ENCODE measurements at places on chromosomes 1 and 21.

DNA sequence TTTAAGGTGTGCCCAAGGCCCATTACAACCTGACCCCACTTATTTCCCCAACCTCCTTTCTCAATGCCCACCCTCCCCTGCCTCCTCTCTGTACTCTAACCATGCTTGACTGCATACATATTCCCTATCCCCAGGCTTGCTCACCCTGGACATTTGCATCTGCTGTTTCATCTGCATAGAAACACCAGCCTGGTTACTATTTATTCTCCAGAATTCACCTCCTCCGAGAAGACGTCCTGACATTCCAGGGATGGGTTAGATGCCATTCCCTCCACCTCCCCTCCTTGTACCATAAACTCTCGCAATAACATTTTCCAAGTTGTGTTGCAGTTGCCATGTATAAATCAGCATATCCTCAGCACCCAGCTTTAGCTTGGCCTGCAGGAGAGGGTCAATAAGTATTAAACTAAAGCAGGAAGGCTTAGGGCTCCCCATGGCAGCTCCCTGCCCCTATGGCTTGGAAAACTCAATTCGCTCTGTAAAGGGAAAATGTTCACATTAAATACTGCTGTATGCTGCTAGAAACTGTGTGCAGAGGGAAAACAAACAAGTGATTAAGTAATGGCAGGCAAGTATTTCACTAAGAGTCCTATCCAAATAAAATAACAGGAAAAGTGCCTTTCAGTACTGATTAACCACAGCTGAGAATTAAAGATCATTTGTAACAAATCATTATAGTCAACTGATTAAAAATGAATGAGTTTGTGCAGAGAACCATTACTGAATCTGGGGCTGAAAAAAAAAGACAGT lies 202.3 kb downstream of the TNR start:
- no peak for DNase-seq

DNA sequence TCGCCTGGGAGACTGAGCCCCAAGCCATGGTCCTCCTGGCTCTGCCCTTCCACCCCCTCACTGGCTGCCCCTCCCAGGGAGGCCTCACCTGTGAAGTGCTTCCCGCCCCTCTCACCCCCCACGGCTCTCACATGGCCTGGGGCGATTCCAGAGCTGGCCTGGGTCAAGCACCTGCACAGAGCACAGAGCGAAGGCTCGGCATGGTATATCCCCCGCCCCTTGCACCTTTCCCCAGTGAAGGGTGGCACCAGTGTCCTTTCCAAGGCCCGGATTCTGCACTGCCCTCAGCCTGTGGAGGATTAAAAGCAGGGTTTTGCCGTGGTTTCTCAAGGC lies 1.1 kb upstream of the AJAP1 start:
- DNase-seq, result no peak

GRCh38 chr1:23756676-23757075 lies 13.4 kb downstream of the ELOA start:
- no peak for DNase-seq

- peak; percentile 96 for DNase-seq
Measured at GRCh38 chr1:111592389-111593361, 26.9 kb upstream of the RAP1A start.

DNA sequence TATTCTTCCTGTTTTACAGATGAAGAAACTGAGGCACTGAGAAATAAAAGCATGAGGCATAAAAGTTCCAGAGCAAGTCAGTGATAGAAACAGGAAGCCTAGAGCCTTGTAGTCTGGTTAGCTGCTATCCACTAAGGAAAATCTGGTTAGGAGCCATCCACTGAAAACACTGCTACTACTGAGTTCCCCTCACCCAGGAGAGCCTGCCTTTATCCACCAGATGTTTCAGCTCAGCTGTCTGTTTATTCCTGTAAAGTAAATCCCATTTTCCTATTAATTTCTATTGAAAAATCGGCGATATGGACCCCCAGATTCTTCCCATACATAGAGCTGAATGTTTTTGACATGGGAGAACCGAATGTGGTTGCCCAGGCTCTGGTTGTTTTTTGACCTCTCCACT lies 63.7 kb upstream of the LMO4 start:
- DNase-seq, result no peak

DNA sequence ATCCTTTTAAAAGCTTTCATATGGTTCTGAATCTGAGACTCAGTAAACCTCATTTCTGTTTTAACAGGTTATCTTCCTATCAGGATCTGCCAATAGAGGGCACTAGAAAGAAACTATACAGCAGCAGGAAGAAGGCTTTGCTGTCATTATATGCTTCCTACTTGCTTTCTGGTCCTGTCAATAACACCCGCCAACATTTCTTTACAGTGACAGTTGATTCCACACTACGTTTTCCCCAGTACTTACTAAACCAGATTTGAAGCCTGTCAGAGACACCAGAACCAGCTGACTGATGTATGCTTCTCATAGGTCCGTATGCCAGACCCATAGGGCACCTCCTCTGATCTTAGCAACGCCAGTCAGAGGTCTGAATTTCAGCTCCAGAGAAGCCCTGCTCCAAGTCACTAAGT lies 341.0 kb upstream of the NEGR1 start:
- DNase-seq, result no peak

DNA sequence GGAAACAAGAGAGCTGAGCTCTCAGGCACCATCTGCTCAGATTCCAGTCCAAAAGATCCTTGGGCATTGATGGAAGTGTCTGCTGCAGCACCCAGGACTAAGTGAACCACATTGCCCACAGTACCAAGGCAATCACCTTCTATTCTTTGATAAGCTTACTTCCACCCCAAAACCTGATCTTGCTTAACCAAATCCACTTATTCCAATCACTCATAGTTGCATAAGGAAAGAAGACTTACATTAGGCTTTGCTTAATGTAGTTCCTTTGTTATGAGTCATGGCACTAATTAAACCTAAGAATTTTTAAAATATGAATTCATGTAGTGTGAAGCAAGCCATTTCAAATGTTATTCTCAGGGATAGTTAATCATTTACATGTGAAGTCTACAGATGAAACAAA lies 84.5 kb downstream of the UCHL5 start:
- DNase-seq, result no peak

- no peak for DNase-seq
Measured at GRCh38 chr1:183911285-183911684, 106.4 kb downstream of the RGL1 start.

GRCh38 chr1:15765495-15766194 lies 7.0 kb downstream of the FBLIM1 start:
- DNase-seq, result no peak
